Epithelial cell of esophagus (primary cell): ENCODE measurements at places on chromosomes 1 and 21.

DNA sequence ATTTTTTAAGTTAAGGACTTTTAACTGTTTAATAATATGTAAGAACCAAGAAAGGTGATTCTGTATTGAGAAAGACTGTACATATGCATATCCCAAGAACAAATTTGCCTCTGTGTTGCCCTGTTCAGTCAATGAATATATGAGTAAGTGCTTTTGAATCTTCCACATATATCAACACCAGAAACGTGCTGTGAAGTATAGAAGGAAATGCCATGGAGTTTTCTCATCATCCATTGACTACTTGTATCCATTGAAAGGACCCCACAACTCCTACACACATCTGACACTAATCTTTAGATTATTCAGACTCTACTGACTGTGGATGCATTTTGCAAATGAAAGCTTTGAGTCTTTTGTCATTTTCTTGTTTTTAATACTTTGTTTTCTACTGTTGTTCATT is 366.9 kb downstream of the S1PR1 start:
- DNase-seq, result no peak

- peak; percentile 69 for DNase-seq
Observed at GRCh38 chr1:202802998-202803932, 5.0 kb downstream of the KDM5B start.

GRCh38 chr1:54287801-54288211 is 87.8 kb downstream of the MRPL37 start:
- DNase-seq, result no peak

DNA sequence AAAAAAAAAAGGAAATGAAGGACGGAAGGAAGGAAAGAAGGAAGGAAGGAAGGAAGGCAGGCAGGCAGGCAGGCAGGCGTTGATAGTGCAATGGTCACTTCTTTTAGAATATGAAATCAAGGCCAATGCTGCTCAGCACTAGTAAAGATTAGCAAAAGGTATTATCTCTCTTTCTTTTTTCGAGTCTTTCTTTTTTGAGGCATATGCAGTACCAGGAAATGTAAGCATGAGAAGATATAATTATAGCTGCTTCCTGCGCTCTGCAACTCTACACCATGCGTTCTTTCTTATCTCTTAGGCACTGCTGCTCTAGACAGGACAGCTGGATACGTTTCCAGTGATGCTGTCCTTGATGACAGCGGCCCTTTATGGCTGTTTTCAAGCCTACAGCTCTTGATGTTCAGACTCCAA is 1512.5 kb upstream of the B3GALT2 start:
- DNase-seq, result no peak

DNA sequence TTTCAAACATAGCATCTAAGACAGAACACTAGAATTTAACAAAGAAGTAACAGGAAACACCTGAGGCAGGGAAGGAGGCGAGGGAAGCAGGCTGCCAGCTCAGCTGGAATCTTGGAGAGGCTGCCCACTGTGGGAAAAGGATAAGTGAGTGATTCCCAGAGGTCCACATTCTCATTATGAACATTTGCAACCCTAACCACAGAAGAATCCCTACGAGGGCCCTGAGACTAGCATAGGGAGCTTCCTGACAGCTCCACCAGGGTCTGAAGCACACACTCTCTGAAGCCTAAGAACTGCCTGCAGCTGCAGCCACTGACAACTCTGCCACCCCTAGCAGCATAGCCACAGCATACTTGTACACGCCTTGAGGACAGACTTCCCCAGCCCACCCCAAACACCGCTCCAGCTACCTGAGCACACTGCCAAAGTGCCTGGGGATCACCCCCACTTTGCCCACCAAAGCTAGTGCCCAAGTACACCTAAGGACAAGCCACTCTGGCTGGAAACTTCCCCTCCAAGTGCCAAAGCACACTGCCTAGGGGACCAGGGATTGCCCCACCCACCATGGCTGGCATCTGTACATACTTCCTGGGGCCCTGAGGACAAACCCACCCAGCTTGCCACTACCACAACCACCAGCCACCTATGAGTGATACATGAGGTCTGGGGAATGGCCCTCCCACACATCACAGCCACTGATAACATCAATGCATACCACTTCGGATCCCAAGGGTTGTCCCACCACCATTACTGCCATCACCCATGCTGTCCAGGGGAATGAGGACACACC is 76.6 kb upstream of the GUCA2A start:
- DNase-seq, result no peak

DNA sequence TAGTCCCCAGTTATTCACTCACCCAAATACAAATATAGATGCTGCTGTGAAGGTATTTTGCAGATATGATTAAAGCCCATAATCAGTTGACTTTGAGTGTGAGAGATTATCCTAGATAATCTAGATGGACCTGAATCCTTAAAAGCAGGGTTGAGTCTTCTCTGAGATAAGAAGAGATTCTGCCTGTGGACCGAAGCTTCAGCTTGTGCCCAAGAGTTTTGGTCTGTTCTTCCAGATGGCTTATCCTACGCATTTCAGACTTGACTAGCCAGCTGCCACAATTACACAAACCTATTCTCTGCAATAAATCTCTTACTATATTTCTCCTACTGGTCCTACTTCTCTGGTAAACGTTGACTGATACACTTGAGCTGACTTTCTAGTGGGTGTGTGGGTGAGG is 145.1 kb downstream of the KCNJ6 start:
- no peak for DNase-seq

DNA sequence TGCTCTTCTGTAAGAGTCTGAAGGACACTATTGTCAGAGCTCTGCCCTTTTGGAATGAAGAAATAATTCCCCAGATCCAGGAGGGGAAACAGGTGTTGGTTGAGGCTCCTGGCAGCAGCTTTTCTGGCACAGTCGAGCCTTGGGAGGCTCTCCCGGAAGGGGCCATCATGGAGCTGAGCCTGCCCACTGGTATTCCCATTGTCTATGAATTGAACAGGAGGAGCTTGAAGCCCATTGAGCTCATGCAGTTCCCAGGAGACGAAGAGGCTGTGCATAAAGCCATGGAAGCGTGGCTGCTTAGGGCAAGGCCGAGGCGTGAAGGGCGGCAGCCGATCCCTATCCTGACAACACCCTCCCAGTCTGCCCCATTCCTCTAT is 26.6 kb downstream of the UBE4B start:
- DNase-seq, result no peak

DNA sequence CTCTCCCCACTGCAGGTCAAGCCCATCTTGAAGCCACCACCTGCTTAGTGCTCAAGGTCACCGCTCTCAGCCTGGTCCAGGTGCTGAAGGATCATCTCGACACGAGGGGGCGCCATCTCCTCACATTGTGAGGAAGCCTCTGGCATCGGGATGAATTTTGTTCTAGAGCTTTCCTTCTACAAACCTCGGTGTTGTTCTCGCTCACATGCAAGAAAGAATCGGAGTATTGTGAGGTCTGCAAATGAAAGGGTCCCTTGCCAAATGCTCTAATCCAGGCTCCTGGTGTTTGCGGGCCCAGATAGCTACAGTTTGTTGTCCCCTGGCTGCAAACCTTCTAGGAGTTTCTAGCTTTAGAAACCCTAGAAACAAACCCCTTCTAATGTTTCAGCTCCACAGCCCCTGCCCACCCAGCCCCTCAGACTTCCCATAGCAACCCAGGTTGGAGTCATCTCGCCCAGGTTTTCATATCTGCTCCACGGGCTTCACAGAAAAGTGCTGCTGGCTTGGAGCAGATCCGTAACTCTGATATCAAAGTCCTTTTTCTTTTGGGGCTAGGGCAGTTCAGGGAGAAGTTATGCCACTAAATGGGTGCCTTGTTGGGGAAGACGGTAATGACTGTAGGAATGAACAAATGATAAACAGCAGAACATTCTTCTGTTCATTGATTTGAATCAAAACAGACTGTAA is 8.6 kb upstream of the ATP5PO start:
- DNase-seq, result peak; percentile 79

- no peak for DNase-seq
Observed at GRCh38 chr1:217274416-217274815, 356.5 kb downstream of the GPATCH2 start.

DNA sequence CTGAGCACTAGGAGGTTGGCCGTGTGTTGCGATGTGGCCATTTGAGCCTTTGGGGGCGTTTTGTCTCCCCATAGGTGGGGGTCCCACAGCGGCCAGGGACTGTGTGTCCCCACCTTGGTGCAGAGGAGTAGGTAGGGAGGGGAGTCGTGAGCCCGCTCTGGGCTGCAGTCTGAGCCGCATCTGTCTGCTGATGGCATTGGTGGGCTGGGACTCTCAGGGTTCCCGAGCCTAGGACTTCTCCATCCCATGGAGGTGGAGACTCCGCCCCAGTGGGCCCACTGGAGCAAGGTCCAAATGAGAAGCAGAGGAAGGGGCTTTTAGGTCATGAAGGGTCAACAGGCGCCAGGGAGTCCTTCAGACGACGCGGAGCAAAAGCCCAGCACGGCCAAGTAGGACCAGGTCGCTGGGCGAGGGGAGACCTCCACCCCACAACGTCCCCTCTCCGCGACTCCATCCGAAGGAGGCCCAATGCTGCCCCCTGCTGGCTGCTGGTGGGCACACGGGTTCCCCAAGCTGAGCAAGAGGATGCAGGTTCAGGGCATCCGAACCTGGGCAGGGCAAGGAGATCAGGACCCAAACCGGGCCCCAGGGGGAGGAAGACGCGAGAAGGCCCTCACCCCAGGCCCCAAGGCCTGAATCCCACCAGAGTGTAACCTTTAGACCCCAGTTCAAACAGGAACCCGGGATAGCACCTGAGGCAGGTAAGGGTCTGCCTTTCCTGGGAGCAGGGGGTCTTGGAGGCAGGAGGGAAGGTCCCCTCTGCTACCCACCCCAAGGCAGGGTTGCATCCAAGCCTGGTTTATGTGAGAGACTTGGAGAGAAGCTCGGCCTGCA is 14.9 kb downstream of the TTC34 start:
- no peak for DNase-seq

GRCh38 chr1:181119093-181119989 is 30.8 kb downstream of the IER5 start:
- DNase-seq, result peak; percentile 100

DNA sequence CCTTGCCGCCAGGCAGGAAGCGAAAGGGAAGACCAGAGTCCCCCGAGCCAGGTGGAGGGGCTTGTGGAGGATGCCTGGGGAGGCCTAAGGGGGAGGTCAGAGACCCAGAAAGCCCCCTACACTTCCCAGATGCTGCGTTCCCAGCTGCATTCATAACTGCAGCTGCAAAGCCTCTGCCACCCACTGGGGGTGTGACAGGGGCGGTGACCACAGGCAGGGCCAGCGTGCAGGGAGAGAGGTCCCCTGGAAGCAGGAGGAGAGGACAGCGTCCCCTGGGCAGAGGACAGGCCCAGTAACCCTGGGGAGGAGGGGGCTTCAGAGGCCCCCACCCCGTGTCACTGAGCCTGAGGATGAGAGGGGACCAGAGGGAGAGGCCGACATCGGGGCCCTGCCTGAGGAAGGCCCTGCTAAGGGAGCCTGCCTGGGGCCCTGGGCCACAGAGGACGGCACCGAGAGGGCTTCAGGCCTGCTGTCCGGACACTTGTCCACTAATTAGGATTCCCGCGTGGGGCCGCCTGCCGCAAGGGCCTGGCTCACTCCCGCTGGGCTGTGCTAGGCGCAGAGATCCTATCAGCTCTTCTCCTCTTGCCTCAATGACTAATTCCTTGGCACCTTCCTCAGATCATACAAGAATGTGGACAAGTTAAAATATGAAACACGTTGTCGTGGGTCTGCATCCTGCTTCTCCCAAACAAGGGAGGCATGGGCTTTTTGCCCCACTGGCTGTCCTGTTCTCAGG is 49.1 kb upstream of the CCDC27 start:
- DNase-seq, result peak; percentile 81
